ENCODE measurements at places on chromosomes 13 and 19.

DNA sequence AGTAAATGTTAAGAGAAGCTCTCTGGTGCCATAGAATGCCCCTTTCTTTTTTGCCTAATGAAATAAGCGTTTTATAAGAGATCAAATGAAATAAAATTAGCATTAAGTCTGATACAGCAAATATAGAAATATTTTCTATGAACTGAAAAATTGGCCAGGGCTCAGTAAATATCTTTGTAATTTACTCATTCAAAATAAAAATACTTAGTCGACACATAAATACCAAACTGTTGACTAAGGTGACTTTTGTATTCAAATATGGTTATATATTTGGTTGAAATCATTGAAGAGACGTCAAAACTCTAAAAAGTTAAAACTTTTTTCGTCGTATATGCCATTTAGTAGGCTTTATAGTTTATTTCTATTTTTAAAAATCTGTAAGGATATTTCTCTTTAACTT, 25.6 kb downstream of the IPO5 start:
- no peak for DNase-seq

- DNase-seq = no peak
These were observed 6.9 kb downstream of the UBE2L5 start for GRCh38 chr13:30429235-30429634.

DNA sequence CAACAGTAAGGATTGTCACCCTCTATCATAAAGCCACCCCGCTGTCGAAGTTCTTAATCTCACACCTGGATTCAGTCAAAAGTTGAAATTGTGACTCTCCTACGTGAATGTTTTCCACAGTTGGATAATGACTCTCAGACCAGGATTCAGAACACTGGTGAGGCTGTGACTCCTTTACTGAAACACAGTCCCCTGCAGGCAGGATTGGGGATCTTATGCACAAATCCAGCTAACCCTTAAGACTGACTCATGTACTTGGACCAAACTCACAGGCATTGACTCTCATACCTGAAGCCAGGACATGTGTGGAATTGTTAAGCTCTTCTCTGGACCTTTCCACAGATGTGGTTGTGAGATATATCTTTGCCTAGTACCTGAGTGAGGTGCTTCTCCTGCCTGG, 46.8 kb downstream of the ZNF85 start:
- DNase-seq = no peak

DNA sequence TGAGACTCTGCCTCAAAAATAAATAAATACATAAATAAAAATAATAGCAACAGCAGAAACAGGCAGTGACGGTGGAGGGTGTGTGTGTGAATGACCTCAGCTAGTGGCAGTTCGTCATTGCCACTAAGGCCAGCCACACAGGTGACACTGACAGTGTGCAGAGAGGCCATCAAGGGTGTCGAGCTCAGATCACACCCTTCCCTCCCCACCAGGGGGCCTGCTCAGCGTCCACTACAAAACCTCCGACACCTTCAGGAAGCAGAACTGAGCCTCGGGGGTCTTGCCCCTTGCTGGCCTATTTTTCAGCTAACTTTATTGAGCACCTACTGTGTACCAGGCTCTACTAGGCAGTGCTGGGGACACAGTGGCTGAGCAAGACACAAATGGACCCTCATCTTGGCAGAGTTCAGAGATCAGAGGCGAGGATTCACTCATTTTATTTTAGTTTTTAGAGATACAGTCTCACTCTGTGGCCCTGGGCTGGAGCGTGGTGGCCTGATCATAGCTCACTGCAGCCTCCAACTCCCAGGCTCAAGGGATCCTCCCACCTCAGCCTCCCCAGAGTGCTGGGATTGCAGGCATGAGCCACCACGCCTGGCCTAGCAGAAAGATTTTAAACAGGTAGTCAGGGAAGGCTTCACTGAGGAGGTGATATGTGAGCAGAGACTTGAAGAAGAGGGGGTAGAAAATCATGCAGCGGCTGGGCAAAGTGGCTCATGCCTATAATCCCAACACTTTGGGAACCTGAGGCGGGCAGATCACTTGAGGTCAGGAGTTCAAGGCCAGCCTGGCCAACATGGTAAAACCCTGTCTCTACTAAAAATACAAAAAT, 30.3 kb upstream of the SEMA6B start:
- DNase-seq = no peak

DNA sequence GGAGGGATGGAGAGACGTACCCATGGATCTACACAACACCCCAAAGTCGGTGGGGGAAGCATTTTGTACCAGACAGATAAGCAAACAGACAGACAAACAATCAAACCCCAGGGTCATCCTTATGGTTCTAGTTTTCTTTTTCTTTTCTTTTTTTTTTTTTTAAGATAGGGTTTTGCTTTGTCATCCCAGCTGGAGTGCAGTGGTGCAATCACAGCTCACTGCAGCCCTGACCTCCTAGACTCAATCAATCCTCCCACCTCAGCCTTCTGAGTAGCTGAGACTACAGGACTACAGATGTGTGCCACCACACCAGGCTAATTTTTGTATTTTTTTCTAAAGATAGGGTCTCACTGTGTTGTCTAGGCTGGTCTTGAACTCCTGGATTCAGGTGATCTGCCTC, 17.9 kb upstream of the FBL start:
- DNase-seq = no peak

DNA sequence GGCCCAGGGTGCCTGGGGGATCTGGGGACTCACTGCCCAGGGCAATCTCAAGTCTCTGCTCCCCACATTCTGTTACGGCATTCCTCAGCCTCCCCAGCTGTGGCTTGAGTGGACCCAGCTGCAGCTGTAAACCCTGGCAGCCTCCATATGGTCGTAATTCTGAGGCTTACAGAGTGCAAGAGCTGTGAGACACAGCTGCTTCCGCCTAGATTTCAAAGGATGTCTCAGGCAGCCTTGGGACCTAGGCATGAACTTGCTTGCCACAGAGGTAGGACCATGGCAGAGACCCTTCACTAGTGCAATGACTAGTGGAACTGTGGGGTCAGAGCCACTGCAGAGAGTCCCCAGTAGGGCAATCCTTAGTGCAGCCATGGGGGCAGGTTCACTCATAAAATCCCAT, 297.5 kb downstream of the ENOX1 start:
- no peak for DNase-seq

DNA sequence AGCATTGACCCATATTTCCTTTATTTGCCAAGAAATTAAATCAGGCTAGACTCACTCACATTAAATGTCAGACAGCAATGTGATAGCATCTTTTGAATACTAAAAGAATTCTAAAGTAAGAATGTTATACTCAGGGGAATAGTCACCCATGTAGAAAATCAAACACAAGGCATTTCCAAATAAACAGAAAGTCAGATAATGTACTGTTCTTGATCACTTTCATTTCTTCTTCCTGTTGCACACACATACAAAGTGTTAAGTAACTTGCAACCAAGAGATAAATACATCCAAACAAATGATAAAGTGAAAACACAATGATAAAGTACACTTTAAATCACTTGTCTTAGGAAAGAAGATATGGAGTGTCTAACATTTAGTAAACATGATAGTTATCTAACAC, 1366.6 kb upstream of the MIR17HG start:
- DNase-seq = no peak

Measured in stimulated activated CD8-positive, alpha-beta memory T cell treated with anti-CD3 and anti-CD28 coated beads, Interleukin-7, amount 100 ng/mL, for 1 hour (primary cell).